ENCODE measurements at places on chromosomes 11 and 22.

GRCh38 chr11:69654660-69655478 is 13.9 kb downstream of the CCND1 start:
- DNase-seq: peak; percentile 88

- DNase-seq: no peak
Observed at GRCh38 chr11:129530154-129530895, 154.7 kb downstream of the BARX2 start.

GRCh38 chr22:28978158-28978557 is 83.5 kb downstream of the C22orf31 start:
- peak; percentile 17 for DNase-seq

GRCh38 chr11:32184723-32185376 is 94.0 kb downstream of the RCN1 start:
- no peak for DNase-seq

- no peak for DNase-seq
Observed at GRCh38 chr11:19646308-19646707, 66.3 kb upstream of the NAV2 start.

DNA sequence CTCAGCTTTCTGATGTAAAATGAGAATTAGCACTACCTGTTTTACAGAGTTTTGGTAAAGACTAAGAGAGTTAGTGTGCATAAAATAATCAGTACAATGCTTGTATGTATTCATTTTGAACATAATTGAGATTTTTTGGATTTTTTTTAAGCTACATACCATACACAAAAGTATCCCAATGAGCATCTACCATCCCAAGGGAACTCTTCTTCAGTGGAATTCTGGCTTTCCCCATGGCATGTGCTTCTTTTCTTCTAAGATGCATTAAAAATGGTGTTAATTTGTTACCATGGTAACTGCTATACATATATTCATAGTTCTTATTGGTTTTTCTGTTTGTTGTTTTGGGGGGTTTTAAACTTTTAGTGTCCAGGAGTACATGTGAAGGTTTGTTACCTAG is 17.7 kb downstream of the OR8D1 start:
- no peak for DNase-seq

DNA sequence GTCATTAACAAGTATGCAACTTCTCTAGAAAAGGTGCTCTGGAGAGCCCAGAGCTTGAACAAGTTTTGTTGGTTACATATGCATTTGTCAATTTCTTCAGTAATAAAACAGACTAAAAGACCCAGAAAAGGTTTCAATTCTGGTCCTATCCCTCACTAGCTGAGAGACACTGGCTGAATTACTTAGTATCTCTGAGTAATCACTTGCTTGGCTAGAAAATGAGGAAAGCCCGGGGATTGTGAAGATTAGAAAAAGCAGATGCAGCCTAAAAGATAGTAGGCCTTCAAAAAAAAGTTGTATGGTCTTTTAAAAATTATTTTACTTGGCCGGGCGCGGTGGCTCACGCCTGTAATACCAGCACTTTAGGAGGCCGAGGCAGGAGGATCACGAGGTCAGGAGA is 41.2 kb downstream of the MAPK1 start:
- DNase-seq: no peak

DNA sequence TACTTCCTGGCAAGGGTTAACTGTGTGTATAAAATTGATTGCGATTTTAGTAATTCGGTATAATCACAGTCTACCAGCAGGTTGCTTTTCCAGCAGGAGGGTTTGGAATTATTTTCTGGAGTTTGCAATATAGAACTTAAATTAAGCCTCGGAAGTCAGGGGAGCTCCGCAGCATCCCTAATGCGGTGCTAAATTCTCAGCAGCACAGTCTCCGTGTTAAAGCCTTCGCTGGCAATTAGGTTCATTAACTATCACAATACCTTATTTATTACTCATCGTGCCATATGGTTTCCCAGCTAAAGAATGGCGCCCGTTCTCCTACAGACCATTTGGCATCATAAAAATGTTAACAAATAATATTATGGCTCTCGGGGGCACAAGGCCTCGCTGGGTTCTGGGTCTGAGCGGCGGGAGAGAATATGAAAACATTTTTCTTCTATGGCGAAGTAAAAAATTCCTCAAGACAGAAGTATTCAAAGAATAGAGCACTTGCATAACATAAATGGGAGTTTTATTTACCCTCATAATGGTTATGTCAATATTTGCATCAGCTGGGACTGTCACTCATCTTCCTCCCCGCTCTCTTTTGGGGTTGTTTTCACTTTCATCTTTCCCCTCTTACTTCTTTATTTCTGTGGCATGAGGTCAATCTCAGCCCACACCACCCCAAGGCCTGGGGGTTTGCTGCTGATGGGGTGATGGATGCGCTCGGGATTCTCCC is 28.1 kb upstream of the ZBTB16 start:
- DNase-seq: no peak

Data from A549 (cell line).